ENCODE measurements at places on chromosomes 16 and 17.

- DNase-seq: no peak
These were observed 63.0 kb upstream of the CLEC18A start for GRCh38 chr16:69888005-69888590.

GRCh38 chr16:82451449-82451848 lies 175.3 kb upstream of the CDH13 start:
- no peak for DNase-seq

- no peak for DNase-seq
These were observed 812.3 kb downstream of the CDH11 start for GRCh38 chr16:64309398-64310110.

DNA sequence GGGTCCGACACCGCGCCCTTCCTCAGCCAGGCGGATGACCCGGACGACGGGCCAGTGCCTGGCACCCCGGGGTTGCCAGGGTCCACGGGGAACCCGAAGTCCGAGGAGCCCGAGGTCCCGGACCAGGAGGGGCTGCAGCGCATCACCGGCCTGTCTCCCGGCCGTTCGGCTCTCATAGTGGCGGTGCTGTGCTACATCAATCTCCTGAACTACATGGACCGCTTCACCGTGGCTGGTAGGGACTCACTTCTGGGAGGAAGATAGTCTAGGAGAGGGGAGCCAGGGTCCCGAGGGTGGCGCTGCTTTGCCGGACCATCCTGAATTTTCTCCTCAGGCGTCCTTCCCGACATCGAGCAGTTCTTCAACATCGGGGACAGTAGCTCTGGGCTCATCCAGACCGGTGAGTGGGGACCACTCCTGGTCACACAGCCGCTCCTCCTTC lies 601 bp downstream of the SPNS1 start:
- no peak for DNase-seq

GRCh38 chr17:6551869-6552531 lies 4.4 kb downstream of the PITPNM3 start:
- DNase-seq: no peak

DNA sequence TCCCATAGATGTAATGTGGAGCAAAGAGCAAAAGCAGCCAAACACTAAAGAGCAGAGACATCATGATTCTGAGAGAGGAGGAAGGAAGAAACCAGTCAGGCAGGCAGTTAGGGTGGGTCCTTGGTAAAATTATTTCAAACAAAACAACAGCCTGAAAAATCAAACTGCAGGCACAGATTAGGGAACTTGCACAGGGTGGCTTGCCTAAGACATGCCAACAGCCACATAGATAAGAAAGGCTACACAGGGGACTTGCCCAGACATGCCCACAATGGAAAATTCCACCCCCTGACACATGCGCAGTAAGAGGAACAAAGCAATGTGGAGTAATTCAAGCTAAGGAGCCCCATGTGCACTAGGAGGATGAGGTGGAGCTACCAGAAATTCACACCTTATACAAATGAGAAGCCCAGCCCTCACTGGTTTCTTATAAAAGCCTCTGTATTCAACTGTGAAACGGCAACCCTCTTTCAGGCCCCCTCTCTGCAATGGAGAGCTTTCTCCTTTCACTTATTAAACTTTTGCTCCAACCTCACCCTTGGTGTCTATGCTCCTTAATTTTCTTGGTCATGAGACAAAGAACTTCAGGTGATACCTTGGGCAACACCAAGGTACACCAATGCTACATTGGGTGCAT lies 7.3 kb upstream of the GAS7 start:
- no peak for DNase-seq

DNA sequence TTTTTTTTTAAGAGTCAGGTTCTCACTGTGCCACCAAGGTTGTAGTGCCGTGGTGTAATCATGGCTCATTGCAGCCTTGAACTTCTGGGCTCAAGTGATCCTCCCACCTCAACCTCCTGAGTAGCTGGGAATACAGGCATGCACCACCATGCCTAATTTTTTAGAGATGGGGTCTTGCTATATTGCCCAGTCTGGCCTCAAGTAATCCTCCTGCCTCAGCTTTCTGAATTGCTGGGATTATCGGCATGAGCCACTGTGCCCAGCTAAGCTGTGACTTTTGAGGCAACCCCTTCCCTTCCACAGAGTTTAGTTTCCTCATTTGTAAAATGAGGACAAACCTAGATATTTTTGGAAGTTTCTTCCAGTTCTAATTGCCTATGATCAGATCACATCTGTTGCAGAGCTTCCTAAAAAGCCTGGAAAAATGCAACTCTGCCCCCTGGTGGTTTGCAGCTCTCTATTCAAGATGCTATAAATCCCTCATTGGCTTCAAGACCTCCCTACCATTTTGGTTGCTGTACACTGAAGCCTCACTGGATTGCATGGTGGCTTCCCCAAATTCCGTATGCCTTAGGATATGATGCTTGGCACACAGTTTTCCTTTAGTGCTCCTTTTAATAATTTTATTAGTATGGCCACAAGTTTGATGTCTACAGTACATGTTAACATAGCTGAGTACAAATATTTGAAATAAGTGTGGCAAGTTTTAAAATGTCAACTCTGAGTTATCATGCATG lies 19.3 kb downstream of the GDE1 start:
- peak; percentile 59 for DNase-seq

DNA sequence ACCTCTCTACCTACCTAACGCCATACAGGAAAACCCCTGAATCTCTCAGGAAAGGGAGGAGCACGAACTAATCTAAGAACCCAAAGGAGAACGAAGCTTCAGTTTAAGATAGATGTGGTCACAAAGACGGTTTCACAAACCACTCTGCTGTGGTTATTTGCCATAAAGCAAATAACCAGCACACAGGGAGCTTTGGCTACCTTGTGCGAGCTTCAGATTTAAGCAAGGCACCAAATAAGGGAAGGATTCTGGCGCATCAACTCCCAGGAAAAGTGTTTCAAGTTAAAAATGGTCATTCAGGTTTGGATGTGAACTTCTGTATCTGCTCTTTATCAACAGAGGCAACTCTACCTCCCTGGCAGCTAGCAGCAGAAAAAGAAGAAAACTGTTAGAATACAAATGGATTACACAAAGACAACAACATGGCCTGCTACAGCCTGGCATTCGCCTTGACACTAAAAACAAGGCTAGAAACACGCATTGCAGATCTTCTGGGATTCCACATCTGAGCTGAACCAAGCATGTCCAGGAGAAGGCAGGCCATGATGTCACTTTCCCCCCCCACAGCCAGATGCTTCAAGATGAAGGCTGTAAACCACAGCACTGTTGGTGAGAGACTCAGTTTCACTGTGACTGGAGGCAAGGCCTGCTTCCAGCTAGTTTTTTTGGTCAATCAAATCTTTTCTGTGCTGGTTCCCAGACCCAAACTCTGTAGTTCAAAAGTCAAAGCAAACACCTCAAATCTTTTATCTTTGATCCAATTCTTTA lies 43.6 kb downstream of the SMG6 start:
- peak; percentile 60 for DNase-seq

DNA sequence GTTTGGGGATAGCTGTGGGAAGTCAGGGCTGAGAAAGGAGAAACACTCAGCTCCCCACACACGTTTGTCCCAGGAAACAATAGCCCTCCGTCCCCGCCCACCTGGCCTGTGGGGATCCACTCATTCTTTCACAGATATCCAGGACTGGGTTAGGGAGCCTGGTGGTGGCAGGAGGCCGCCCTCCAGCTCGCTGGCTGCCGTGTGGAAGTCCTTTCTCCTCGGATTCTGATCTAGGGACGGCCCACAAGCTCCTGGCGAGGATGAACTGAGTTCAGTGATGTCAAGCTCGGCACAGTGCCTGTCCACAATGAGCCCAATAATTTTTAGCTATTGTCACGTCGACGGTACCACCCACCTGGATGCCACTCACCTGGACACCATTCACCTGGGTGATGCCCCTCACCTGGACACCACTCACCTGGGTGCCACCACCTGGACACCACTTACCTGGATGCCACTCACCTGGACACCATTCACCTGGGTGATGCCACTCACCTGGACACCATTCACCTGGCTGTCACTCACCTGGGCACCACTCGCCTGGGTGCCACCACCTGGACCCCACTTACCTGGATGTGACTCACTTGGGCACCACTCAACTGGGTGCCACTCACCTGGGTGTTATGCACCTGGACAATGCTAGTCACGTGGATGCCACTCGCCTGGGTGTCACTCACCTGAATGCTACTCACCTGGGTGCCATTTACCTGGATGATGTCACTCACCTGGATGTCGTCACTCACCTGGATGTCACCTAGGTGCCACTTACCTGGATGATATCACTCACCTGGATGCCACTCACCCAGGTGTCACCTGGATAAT lies 172.5 kb upstream of the FOXF1 start:
- no peak for DNase-seq

DNA sequence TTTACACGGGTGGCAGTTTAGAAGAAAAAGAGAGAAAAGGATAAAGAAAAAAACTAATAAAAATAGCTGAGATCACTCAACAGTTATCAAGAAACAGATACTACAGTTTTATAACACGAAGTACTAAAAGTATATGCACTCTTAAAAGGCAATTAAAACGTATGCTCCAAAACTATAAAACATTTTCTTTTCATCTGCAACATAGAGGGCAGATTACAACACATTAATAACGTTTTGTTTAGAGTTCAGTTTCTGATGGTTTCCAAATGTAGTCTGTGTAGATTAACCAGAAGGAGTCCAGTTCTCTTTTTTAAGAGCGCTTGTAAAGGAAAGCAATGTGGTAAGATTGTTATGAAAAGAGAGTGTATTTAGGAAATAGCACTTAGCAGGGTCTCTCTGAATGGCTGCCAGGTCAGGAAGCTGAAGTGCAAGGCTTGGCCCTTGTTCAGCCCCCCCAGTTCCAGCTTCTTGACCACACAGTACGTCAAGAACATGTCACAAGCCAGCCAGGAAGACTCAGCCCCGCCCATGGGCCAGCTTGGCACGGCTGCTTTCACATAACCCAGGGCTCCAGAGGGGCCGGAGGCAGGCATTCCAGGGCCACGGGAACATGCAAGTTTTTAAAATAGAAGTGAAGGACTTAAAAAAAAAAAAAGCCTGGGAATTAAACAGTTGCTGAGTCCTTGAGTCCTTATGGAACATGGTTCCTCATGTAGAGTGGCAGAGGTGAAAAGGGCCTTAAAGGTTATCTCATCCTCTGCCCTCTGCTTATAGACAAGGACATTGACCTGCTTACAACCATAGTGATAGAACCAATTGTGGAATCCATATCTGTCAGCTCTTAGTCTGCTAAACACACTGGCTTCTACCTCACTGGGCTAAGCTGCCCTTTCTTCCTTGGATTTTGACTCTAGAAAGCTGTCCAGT lies 147.4 kb upstream of the TBX2 start:
- no peak for DNase-seq

- DNase-seq: peak; percentile 72
These were observed 140.5 kb downstream of the SEC14L1 start for GRCh38 chr17:77281122-77281903.

DNA sequence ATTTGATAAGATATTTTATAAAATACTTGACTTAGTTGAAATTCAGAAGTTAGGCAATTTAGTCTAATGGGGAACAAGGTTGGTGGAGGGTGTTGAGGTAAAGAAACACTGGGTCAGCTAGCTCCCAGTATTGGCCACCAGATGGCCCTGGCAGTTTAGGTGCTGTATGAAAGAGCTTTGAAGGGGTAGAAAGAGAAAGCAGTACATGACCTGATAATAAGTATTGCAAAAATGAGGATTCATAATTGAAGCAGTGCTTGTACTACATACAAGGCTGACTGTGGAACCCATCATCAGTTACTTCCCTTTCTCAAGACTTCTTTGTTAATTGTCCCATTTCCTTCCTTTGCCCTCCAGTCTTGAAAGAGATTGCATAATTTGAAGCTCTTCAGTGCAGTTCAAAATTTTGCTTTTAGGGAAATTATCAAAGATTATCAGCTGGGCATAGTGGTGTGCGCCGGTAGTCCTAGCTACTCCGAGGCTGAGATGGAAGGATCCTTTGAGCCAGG lies 29.4 kb downstream of the TANC2 start:
- DNase-seq: no peak
